Stimulated activated CD4-positive, alpha-beta T cell treated with anti-CD3 and anti-CD28 coated beads, Interleukin-1b, Interleukin-23, amount 100 ng/mL, for 1 hour (primary cell): ENCODE measurements at places on chromosomes 4 and X.

GRCh38 chr4:52568351-52568750 lies 90.8 kb downstream of the USP46 start:
- DNase-seq, result no peak

GRCh38 chr4:53717064-53717549 lies 125.8 kb upstream of the LNX1 start:
- no peak for DNase-seq

GRCh38 chr4:86603311-86603885 lies 9.3 kb downstream of the PTPN13 start:
- no peak for DNase-seq

DNA sequence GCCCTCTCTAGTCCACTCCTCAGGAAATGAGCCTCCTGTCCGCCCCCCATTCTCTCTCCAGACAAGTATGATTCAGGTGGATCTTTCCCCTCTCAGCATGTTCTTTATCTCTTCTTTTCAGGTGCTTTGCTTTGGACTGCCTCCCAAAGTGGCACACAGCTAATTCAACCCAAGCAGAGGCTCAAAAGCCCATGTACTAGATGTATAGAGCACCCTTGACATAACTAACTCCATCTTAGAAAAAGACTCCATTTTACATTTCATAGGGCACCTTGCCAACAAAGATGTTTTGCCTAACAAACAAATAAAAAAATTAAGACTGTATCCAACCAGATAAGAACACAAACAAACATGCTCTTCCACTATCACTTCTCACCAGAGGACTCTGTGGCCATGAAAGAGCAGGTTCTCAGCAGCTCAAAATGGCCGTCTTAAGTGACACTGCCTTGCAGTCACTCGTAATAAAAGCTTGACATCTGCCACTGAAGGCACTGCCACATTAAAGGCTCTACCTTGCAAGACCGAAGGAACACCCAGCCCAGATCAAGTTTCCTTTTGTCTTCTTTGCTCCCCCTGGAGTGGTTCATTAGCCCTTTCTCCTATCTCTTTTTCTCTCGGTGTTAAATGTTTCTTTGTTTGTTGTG lies 84.9 kb upstream of the TAB3 start:
- DNase-seq, result no peak

- no peak for DNase-seq
Observed at GRCh38 chrX:123303429-123303828, 119.4 kb downstream of the GRIA3 start.

- DNase-seq, result no peak
Observed at GRCh38 chr4:39994406-39994805, 16.7 kb upstream of the PDS5A start.

DNA sequence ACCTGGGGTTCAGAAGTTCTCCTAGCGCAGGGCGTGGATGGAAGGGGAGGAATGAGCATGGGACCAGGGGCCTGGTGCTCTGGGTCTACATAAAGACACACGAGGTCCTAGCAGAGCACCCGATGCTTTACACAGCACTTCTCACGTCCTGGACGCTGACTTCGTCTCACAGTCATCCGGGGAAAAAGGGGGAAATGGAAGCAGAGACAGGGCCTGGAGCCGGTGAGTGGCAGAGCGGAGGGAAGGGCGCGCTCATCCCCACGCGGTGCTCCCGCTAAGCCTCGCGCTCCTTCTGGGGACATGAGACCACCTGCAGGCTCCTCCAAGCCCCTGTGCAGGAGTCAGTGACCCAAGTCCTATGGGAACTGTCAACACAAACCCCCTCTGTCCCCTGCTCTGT lies 157.7 kb downstream of the AFAP1 start:
- no peak for DNase-seq

DNA sequence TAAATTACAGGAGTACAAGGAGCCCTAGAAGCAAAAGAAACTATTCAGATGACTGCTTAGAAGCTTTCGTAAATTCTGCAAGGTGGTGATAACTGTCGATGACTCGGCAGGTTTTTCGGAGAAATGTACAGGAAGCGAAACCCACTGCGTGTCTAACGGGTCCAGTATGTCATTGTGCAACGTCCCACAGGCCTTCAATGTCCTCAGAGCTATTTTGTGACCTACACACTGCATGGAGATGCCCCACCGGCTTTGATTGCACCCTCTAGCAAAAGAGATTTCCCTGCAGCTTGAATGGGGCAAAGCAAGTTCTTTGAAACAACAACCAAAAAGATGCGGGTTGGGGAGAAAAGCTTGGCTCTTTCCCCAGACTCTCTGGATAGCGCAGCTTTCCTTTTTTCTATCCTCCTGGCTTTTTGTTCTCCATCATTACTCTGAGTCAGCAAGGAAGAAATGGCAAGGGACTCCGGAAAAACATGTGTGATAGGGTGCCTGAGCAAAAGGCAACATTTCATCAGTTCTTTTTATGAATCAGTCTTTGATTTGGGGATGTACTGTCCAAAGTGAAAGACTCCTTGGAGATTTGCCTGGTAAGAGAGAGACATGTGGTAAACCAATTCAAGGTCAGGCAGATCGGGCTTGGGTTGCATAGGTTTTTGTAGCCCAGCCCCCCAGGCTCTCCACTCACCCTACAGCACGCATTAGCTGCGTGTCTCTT lies 112.0 kb upstream of the TBL1X start:
- DNase-seq, result no peak

GRCh38 chrX:15750611-15751154 lies 12.6 kb downstream of the CA5B start:
- no peak for DNase-seq

DNA sequence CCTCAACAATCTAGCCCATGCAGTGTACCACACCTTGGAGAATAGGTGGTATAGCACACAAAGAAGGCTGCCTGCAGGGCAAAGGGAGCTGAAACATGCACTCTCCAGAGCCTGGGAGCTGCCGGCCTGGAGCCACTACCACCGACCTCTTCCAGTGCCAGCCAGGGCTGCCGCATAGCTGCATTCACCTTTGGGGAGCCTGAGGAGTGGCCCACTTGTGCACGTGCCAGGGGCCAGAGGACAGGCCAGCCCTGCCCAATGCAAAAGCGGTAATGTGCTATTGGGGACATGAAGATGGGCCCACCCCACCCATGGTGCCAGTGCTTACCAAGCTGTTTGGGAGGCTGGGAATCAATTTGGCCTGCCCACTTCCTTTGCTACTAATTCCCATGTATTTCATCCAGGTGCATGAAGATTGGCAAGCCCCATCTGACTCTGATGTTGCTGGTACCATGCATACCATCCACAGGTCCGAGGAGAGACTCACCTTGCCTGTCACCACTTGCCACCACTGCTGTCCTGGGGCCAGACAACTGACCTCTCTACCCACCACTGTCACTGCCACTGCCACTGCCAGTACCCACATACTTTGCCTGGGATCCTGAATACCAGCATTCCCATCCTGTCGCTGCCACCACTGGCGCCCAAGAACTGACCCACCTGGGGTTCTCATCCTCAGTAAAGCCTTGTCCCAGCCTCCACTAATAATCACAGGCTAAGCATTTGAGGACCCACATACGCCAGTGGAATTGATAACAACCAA lies 506.9 kb downstream of the MAGEB5 start:
- DNase-seq, result no peak

DNA sequence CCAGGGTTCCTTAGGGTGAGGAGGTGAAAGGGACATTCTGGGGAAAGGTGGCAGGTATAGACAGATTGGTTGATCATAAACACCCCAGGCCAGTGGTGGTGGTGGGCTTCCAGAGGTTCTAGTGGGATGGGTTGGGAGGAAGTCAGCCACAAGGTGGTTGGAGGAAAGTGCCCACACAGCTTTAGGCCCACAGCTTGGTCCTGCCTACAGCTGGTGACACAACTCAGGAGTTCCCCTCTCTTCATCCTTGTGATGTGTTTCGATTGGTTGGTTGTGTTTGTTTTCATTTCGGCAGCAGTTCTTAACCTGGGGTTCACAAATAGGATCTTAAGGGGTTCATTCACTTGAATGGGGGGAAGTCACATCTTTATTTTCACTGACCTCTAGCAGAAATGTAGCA lies 157.0 kb downstream of the TMEM164 start:
- no peak for DNase-seq
